ENCODE measurements at places on chromosomes 7 and 10.

DNA sequence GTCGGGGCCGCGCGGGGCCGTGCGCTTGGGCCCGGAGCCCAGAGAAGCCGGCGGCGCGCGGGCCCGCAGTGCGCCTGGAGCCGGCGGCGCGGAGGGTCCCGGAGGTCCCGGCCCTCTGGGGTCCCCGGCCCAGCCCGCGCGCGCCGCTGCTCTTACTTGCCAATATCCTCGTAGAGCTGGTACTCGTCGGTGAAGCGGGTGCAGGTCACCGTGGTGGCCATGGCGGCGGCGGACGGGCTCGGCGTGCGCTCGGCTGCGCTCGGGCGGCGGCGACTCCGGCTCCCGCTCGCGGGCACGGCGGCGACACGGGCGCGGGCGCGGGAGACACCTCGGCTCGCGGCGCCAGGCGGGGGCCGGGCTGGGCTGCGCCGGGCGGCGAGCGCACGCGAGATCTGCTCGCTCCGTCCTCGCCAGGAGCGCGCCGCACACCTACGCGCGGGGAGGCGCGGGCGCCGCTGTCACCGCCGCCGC is at the start of gene CAMK2B:
TSS of gene CAMK2B (minus strand) at position 394 of the 471 bp plus-strand sequence. CDS start at position 221, 173 bp downstream.
- DNase-seq = no peak

GRCh38 chr7:87100326-87100725 is 40.9 kb upstream of the ELAPOR2 start:
- no peak for DNase-seq

DNA sequence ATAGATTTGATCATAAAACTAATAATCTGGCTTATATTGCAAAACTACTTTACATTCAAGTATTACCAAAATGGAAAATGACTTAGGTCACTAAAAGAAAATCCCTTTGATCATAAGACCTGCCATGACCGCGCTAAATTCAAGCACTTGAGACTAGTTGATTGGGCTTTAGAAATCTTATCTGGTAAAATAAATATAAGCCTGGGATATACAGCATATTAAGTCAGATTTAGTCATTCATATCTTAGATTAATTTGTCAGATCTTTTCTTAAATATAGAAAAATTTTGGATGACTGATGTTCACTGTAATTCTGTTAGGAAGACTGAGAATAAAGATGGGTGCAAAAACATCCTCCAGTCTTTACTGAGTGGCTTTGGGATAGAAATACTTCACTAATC is 450.0 kb downstream of the HTR7 start:
- DNase-seq = no peak

DNA sequence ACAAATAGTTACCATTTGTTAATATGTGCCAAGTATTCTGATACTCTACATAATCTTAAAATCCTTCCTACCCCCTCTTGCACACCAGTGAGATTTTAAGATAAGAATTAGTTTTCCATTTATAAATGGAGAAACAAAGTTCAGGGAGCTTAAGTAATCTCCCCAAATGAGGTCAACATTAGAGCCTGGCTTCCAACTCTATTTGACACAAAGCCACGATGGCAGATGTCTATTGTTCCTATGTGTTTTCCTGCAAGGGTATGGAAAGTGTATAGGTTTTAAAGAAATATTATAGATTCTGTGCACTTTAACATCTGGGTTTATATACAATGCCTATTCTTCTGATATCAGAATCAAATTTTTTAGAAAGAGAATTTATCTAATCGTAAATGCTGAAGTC is 143.9 kb upstream of the SEMA3C start:
- no peak for DNase-seq

- no peak for DNase-seq
Measured at GRCh38 chr10:35523670-35524225, 81.4 kb upstream of the GJD4 start.

GRCh38 chr7:44867073-44867995 is 18.0 kb downstream of the PURB start:
- DNase-seq = no peak

DNA sequence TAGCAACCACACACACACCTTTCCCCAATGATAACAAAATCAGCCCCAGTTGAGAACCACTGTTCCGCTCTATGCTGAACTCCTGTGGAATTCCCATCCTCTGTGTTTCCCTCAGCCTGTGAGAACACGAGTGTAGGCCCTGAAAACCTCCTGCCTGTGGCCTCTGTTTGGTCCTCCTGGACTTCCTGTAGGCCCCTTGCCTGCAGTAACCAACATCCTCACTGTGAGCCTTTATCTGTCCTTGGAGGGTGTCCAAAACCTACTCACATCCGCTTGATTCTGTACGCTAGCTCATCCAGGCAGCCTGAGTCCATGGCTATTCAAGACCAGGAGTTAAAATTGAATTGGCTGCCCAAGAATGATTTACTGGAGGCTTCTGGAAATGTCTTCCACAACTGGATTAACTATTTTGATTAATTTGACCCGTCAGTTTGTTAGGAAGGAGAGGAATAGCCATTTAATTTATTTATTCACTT is 149.8 kb downstream of the AKR1D1 start:
- DNase-seq = no peak

DNA sequence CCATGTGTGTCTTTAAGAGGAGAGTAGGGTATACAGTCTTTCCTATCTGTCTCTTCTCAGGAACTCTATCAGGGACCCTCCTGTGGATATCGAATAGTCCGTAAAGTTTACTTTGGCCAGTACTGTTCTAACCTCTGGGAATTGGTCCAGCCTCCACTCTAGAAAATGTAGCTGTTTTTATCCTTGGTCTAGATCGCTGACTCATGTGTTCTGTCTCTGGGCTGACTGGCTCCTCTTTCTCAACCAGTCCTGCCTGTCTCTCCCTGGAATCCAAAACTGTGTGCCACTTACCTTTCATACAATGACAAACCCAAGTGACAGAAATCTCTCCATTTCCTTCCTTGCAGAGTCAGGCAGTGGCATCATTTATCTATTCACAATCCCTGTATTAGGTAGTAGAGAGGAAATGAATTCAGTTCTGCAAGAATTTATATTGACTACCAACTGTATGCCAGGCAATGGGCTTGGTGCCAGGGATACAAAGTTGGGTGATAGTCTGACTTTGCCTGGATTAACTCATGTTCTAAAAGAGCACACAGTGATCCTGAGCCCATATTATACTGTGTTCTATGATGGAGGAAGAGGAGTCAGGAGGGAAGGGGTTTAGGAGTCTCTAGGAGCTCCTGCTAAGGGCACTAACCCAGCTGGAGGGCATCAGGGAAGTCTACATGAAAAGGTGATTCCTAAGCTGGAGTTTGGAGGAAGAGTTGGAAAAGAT is 232.7 kb downstream of the LRMDA start:
- DNase-seq = no peak

DNA sequence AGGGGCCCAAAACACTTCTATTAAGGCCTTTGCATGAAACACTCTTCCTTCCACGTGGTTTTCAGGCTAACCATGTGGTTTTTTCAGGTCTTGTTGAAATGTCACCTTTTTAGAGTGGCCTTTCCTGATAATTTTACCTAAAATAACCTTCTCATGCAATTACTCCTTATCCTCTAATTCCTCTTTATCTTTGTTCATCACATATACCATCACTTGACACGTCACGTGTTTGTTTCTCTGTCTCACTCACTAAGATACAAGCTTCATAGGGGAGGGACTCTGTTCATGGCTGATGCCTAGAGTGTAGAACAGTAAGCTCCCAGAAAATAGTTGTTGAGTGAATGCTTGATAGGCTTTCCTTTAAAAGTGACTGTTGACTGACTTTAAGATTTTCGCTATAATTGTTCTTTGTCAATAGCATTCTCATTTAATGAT is 63.7 kb downstream of the ST7 start:
- no peak for DNase-seq

DNA sequence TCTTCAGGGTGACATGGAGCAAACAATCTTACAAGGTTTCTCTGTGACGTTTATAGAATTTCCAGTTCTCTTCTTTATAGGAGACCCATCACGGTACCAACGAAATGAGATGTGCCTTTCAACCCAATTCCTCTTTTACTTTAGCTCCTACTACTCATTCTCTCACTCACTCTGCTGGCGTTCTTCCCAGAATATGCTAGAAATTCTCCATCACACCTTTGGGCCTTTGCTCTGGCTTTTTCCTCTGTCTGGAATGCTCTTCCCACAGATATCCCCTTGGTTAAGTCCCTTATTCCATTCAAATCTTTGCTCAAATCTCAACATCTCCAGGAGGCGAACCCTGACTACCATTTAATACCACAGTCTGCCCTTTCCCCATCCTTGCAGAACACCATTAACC is 39.0 kb downstream of the SEMA3C start:
- DNase-seq = no peak

DNA sequence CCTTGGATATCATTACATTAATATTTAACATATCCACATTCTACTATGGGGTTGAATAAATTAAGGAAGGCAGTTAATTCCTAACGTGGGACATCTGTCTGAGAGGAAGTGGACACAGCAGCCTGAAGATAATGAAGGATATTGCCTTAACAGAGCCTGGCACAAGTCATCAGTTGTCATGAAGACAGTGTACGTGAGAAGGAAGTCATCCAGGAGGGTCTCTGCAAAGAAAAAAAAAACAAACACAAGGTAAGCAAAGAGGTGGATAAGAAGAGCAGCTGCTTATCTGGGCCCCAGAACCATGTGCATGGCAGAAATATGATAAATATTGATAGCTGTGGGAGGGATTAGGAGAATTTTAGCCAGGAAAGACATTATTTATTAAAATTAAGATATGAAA is 190.0 kb downstream of the RAPGEF5 start:
- DNase-seq = no peak

GRCh38 chr10:92530421-92530820 is 43.5 kb downstream of the IDE start:
- no peak for DNase-seq

GRCh38 chr10:96495544-96495943 is 18.2 kb downstream of the TLL2 start:
- DNase-seq = no peak

GRCh38 chr10:86225103-86225782 is 141.4 kb downstream of the GRID1 start:
- no peak for DNase-seq

DNA sequence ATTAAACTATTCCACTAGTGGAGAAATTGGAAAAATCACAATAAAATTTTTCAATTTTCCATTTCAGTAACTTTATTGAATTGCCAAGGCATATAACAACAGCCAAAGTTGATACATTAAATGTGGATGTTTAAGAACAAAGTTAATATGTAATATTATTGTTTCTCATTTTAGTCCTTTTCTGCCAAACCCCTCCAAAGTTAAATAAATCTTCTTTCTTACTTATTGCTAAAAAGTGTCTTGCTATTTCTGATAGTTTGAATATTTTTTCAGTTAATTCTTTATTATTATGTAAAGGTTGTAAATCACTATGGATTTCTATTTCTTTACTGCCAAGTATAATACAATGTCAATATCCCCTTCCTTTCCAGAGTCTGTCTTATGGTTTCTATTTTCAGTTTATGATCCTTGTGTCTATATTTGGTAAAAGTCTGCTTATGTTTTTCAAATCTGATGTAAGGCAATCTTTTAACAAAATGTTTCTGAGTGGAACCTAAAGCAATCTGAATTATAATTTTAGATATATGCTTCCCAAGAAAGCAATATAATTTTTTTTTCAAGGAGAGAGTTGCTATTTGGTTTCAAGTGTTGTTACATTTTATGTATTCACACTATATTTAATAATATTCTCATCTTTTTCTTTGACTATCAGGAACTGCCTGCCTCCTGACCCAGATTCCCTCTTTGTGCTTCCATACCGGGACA is 80.3 kb upstream of the RHOBTB1 start:
- DNase-seq = no peak

DNA sequence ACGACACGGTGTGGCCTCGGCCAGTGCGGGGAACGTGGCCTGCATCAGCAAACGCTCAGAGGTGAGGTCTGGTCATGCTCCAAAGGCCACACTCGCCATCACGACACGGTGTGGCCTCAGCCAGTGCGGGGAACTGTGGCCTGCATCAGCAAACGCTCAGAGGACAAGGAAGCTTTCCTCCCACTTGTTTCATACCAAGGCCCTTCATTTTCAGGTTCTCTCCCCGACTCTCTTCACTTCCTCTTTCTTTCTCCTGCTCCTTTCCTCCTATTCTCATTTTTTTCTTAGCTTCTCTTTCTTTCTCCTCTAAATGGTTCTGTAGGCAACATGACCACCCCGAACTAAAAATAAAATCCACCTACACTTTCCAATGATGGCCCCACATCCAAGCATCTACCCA is 384.4 kb upstream of the SHH start:
- DNase-seq = no peak

GRCh38 chr7:37633048-37633447 is 50.5 kb upstream of the GPR141 start:
- DNase-seq = no peak

GRCh38 chr7:130207033-130207432 is 627 bp upstream of the SSMEM1 start:
- no peak for DNase-seq

DNA sequence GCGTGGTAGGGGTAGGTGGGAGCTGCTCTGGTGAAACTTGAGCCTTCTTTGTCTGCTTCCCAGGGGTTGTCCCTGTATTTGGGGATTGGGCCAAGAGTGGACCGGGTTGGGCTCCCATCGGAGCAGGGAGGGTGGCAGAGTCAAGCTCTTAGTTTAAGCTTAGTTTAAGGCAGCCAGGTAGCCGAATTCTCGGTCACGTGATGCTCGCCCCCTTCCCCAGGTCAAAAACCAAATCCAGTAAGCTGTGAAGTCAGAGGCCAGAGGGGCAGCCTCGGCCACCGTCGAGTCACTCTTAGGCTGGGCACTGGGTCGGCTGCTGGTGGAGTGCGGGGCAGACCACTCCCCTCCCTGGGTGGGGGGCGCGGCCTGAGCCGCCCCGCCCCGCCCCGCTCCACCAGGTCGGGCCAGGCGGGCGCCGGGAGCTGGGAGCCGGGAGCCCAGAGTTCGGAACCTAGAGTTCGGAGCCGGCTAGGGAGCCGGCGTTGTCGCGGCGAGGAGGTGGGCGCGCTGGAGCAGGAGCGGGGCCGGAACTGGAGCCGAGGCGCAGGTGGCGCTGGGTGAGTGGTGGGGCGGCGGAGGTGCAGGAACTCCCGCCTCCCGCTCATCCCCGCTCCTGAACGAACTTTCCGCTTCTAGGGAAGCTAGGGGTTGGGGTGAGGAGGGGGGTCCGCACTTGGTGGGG is 2.8 kb upstream of the LZTS2 start:
- no peak for DNase-seq

DNA sequence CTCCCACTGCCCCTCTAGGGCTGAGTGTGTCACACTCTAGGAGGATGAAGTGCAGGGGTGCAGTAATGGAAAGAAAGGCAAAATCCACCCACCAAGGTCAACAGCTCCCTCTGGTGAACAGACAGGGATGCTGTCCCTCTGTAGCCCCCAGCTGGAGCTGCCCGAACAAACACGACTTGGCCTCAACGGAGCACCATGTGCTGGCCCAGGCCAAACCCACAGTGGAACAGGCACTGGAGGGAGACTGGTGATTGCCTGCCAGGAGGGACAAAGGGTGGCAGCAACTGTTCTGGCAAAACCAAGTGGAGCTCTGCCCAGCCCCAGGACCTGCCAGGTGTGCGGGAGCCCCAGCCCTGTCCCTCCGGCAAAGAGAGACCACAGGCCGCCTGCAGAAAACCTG is 20.7 kb downstream of the PDIA4 start:
- no peak for DNase-seq

- DNase-seq = no peak
Measured at GRCh38 chr7:150432915-150433892, 17.2 kb upstream of the GIMAP8 start.
